Stimulated activated effector memory CD8-positive, alpha-beta T cell treated with anti-CD3 and anti-CD28 coated beads, Interleukin-12 subunit alpha, Interleukin-12 subunit beta, amount 100 ng/mL, for 72 hours (primary cell): ENCODE measurements at places on chromosomes 2 and 18.

DNA sequence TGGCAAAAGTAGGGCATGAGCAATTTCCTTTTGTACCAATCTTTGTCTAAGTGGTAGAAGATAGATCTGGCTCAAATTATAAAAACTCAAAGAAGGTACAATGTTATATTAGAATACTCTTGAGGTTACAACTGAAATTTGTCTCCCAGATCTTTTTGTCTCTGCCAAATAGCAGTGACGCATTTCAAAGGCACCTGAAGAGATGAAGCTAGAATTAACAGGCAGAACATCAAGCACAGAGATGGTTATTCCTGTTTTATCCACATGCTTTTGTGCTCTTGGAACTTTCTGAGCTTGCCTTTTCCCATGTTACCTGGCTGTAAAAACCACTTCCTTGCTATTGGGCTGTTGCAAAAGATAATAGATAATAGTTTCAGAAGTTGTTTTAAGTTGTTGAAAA lies 74.3 kb downstream of the GREB1L start:
- DNase-seq = no peak

DNA sequence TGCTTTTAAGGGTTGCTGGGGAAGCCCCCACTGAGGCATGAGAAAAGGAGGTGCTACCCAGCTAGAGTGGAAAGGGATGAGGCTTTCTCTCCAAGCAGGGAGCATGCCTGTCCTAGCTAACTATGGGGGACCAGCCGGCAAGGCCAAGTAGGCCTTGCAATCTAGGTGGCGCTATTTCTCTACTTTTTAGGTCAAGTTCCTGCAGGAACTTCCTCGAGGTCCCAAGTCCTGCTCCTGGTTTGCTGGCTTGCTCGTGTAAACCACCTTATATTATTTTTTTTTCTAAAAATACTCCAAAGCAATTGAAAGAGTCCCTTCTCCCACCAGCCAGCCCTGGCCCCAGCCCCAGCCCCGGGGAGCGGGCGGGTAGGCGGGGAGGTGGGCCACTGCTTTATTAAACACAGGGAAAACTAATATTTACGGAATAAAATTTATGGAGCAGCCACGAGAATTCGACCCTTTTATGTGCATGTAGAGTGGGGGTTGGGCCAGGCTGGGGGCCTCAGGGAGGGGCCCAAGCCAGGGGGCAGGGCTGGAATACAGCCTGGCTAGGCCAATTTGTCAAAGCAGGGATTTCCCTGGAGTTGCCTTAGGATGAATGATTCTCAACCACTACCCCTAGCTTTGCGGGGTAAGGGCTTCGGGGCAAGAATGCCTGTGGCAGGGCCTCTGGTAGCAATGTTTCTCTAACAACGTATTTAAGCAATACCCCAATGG lies 12.8 kb upstream of the IHH start:
- no peak for DNase-seq

DNA sequence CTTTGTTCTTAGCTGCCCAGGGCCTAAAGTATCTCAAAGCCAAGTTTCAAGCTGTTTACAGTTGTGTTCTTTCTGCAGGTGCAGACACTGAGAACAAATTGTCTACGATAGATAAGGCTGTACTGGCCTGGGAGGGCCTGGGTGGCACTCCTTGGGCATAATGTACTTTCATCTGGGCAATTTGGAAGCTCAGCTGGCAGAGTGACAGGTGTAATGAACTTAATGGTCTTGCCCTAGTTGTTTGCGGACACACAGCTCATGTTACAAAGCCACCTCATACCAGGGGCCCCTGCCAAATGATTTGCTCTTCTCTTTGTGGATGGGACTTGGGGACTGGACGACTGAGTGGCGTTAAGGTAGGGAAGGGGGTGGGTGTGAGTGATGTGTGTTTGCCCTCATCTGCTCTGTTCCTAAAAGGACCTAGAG lies 4.3 kb downstream of the LDLRAD4 start:
- no peak for DNase-seq

- no peak for DNase-seq
Measured at GRCh38 chr2:121489284-121489683, 41.4 kb upstream of the RNU4ATAC start.

DNA sequence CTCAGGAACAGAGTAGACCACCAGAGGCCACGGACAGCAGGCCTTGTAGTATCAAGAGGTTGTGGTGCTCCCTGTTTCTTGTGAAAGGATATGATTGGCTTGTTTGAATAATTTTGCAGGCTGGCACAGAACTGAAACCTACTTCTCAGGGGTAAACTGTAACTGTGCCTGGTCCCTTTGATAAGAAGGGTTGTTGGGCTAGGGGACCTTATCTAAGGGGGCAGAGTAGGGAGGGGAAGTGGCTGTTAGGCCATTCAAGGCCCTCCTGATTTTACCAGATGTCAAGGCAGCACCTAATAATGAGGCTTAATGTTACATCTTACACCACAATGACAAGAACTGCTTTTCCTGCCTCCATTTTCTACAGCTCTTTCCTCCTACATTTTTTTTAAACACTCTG lies 45.6 kb downstream of the GPR39 start:
- DNase-seq = no peak

DNA sequence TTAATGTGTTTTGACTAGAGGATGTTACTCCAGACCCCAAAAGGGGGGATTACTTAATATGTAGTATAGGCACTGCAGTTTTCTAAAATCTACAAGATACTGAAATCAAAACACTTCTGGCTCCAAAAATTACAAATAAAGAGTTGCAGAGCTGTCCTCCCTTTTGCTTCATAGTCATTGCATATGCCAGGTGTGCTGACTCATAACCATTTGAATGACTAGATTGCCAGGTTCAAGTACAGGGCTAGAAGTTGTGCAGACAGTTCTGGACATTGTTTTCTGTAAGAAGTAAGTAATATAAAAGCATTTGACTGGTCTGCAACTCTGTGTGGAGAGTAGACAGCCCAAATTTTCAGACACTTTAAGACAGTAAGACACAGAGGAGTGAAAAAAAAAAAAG lies 6.7 kb downstream of the CWC22 start:
- no peak for DNase-seq

- DNase-seq = no peak
Measured at GRCh38 chr2:195486987-195487644, 169.9 kb upstream of the SLC39A10 start.

DNA sequence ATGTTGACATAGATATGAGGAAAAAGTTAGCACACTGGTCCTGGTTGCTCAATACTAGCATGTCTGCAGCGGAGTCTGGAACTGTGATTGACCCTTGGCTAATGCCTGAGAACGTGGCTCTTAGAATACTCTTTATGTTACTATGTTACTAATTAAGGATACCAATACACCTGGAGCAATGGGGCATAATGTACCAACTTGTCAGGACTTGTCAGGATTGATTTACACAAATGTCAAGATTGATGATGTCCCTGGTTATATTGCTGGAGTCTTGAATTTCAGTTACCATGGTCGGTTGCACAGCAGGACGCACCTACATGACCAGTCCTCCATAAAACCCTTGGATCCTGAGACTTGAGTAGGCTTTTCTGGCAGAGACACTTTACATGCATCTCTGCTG lies 810.9 kb downstream of the CPS1 start:
- DNase-seq = no peak

GRCh38 chr2:143241403-143242088 lies 112.3 kb downstream of the ARHGAP15 start:
- DNase-seq = no peak

GRCh38 chr2:235845245-235845644 lies 322.9 kb downstream of the GBX2 start:
- no peak for DNase-seq

DNA sequence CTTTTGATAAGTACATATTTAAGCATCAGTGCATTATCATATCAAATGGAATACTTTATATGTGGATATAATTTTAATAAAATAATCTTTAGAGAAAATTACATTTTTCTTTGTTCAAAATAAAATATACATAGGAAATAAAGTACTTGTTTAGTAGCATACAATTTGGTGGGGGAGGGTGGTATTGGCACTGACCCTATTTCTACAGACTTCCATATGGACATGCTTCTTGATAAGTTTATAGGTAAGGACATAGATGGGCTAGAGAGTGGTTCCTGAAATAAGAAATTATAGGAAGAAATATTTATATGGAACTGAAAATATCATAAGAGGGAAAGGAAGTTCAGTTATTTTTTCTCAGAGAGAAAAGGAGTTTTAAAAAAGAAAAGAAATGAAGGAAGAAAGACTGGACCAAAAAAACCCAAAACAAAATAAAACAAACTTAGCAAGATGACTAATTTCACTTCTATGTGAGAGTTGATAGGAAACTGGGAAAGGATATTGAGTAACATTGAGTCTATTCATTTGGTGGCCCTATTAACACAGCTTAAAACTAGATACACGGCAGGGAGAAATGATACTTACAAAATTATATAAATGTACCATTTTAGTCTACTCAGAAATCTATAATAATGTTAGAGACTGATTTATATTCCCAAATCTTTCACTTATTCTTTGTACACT lies 505.9 kb downstream of the ERBB4 start:
- no peak for DNase-seq

DNA sequence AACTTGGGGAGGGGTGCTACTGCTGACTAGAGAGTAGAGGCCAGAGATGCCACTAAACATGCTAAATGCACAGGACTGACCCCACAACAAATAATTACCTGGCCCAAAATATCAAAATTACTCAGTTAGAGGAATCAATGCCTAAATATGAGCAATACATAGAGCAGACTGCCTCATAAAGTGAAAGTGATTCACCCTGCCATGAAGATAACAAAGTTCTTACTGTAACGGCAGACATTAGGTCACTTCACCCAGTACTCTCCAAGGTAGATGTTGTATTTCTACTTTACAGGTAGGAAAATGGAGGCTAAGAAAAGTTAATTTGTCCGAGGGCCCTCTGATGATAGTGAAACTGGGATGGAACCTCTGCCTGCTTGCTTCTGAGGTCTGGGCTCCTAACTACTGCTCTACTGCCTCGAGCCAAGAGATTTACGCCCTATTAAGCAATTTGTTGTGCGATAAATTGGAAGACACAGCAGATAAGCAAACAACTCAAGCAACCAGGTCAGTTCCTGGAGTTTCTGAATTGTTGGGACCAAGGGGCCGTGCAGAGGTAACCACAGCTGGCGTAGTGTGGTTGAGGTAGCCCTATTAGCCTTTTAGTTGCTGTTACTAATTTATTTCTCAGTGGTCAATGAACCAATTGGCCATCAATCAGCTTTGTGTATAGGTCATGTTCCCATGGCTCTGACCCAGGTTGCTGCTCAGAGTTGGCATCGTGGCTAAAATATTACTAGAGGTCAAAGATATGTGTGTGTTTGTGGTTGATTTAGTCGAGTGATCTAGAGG lies 4.8 kb downstream of the DHRS9 start:
- DNase-seq = no peak

GRCh38 chr2:159072795-159073194 lies 104.4 kb downstream of the TANC1 start:
- DNase-seq = no peak

- no peak for DNase-seq
Measured at GRCh38 chr2:237214030-237214675, 128.5 kb downstream of the COPS8 start.

DNA sequence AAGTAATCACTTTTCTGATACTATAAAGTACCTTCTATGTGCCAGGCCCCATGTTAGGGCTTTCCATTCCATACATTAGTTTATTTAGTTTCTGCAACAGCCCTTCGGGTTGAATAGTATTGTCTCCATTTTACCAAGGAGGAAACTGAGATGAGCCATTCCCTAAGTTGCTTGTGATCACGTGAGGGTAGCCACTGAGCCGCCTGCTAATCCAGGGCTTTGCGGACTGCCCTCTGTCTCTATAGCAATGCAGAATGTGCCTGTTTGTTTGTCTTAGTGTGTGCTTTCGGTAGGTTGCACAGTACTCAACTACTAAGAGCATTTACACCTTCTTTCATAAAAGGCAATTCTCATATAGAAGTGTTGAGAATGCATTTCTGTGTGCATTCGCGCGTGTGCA lies 5.0 kb downstream of the EMILIN2 start:
- DNase-seq = no peak

- DNase-seq = no peak
Measured at GRCh38 chr2:43218155-43218701, 8.2 kb downstream of the ZFP36L2 start.

GRCh38 chr2:7444626-7445025 lies 527.4 kb downstream of the RNF144A start:
- peak; percentile 58 for DNase-seq

- DNase-seq = no peak
Measured at GRCh38 chr2:31525876-31526275, 54.9 kb downstream of the SRD5A2 start.

GRCh38 chr2:19228181-19228593 lies 130.2 kb downstream of the OSR1 start:
- no peak for DNase-seq

DNA sequence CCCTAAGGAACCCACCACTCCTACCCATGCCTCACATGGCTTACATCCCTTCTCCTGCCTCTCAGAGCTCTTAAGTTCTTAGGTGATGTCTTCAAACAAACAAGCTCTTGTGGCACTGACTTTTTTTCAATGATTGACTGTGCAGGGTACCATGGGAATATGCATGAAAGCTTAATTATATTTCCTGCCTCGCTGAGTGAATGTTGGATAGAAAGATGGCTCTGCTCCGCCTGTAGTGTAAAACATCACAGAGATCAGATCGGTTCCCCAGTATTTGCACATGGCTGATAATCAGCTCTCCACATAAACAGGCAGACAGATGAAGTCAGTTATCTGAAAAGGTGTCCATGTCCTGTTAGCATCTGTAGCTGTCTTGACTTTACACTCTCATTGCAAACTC lies 820.8 kb downstream of the TDRD15 start:
- DNase-seq = no peak

DNA sequence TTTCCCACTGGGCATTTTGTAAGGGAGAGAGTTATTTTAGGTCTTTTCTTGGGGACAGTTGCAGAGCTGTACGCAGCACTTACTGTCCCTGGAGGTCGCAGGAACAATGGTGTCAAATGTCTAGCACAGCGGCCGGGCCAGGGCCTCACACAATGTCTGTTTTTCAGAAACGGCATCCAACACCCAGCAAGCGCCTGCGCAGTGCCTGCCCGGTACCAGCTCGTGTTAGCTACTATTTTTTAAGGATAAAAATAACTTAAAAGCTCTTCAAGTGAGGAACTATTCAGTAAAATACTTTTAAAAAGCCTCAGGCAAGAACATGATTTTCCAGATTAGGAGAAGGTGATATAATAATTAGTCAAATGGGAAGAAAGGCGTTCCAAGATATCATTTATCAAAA lies 90.0 kb downstream of the MBP start:
- no peak for DNase-seq
